ENCODE measurements at places on chromosomes 6 and 20. TPM values are rescaled to one million over a fixed set of nuclear protein-coding genes. Genes with fewer than 3 reads are reported as not detected.

DNA sequence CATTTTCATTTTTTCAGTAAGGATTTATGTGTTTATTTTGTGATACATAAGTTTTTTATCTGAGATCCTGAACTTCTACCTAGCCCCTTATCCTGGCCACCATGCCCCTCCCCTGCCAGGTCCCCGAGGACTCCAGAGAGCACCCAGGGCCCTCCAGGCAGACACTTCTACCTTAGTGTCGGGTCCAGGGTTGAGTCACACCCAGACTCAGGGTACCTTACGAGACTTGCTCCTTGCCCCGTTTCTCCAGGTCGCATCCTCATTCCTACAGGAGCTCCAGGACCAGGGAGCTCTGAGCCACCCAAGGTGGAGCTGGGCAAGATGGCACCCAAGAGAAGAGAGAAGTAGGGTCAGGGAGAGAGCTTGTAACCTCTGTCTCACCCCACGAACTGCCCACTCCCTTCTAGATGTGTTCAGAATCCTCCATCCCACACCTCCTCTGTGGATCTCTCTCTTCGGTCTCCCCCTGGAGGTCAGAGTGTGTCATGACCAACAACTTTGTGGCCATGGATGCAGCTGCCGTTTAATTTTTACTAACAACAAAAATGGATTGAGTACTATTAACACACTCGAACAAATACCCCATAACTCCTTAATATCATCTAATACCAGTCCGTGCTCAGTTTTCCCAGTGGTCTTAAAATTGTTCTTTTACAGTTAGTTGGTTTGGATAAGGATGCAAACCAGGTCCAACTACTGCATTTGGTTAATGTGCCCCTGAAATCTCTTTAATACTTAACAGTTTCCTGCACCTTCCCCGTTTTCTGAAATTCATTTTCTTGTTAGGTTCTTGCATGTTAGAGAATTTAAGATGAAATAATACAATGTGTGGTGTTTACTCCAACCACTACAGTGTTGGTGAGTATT, 130.6 kb upstream of the INSM1 start:
- no peak for DNase-seq

GRCh38 chr6:167957626-167958025, 39.8 kb upstream of the KIF25 start:
- no peak for DNase-seq

DNA sequence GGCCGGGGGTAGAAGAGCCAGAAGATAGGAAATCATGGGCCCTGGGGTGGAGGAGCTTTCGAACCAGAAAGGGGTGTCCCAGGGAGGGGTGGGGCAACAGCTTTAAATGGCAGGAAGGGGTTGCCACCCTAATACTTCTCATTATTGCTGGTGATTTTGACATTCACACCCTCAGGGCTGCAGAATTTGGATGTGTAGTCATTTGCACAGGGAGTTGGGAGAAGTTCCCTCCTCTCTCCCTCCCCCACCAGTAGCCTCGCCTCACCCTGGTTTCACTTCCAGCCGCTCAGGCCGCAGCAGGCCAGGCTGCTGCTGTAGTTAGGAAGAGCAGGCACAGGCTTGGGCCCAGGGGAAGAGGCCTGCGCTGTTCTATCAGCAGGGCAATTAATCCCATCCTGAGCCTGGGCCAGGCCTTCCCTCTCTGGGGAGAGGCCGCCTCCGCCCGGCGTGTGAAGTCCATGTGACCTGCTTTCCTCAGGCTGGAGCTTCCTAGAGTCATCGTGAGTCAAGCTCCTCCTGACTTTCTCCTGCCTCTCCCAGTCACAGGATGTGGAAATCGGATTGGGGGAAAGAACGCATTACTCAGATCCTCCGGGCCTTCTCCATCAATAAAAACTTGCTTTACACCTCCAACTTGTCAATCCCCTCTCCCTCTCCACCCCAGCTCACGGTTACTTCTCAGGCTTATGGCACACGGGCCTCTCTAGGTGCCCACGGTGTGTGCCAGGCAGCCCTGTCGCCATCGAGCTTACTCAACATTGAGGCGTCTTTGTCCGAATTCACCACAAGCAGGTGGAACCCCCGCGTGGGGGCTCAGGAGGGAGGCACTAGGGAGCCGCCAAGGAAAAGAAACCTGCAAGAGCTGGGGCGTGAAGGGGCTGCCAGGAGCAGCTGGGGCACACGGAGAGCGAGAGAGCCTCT, 7.8 kb downstream of the ADTRP start:
- DNase-seq: no peak

DNA sequence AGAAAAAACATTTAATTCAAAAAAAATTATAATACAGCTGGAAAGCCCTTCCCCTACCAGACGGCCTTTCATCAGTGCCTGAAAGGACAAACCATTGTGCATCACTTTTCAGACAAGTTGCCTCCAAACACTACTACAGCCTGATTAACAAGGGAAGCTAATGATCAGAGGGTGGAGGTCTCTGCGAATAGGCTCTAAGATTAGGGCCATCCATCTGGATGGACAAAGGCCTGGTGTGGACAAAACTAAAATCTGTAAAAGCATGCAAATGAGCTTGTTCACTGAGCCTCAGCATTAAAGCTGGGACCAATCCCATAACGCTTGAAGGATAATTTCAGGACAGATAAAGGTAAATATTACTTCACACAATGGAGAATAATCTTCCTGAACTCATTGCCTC, 228.7 kb upstream of the PLN start:
- no peak for DNase-seq

- DNase-seq: no peak
These were observed 119.5 kb downstream of the FOXC1 start for GRCh38 chr6:1729133-1729749.

DNA sequence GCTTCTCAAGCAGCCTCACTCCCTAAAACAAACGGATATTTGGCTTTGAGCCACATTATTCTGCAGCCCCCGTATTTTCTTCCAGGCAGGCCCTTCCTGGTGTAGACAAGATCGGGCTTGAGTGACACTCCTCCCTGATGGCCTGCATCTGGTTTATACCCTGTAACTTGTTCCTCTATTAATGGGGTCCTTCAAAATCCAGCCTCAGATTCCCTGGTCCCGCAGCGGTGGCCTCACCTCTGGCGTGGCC, 375 bp upstream of the TMEM14C start:
- no peak for DNase-seq

DNA sequence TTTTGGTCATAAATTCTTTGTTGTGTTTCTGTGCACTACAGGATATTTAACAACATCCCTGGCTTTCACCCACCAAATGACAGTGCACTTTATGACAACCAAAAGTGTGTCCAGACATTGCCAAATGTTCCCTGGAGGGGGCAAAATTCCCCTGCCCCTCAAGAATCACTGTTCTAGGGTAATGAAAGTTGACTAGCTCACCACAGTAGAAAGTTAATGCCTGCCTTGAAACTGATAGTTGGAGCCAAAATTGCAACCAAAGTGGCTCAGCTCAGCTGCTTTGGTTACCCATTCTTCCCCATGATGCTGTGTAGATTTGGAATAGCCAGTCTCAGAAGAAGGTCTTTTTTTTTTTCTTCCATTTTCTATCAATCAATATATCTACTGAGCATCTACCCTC, 150.6 kb downstream of the RALGAPA2 start:
- DNase-seq: no peak

DNA sequence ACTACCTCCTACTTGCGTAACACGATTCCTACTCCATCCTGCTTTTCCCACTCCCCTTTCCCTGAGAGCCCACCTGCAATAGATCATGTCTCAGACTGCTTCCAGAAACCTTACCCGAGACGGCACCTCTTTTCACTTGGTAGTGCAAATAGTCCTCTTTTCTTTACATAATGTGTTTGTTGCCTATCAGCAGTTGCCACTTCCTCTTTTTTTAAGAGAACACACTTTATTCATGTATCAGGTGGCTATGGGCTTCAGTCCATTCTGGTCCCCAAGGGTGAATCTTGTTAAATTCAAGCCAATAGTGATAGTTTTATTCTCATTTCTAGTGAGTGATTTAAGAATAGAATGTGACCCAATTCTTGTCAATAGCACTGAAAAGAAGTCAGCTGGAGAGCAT, 57.7 kb upstream of the FERMT1 start:
- DNase-seq: no peak

DNA sequence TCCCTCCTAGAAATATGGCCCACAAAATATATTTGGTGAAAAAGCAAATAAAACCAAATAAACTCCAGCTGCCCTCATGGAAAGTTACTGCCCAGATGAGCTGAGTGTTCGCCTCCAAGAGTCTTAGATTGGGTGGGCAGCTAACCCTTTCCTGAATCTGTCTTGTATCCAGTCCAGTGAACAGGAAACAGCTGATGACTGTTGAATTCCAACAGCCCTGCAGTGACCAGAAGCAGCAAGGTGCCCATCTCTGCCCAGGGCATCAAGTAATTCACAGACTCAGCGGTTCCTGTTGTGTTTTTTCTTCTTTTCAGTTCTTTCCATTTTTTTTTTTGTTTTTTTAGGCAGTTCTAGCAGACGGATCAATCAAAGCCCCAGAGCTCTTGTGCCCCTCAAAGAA, 199.2 kb downstream of the UBE3D start:
- DNase-seq: no peak

- no peak for DNase-seq
These were observed 92.8 kb downstream of the GRM4 start for GRCh38 chr6:34052918-34053608.

- no peak for DNase-seq
These were observed 376.4 kb downstream of the HACE1 start for GRCh38 chr6:104483225-104483834.

DNA sequence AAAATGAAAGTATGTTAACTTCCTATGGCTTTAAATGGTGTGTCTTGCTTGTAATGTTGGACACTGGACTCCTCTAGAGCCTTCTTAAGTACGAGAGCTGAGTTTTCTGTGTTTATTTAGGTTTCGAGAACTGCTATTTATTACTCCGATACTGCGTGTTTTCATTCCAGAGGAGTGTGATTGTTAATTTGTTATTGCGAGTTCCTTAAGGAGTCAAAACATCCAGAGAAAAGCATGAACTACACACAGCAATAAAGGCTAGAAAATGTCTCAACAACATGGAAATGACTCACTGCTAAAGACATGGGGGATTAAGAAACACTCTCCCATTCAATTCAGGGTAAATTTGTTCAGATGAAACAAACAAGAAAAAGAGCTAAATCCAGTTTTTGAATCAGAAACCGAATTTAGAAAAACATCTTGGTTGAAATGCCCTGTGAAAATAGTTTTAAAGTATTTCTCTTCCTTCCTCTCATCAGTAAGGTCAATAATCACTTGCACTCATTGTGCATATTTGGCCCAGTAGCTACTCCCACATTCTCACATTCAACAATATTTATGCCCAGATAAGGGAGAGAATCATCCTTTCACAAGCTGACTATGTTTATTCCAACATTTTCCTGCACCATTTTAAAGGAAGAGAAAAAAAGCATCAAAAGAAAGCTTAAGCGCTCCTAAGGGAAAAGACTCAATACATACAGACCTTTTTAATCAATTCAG, 36.0 kb downstream of the ATXN1 start:
- no peak for DNase-seq

GRCh38 chr6:124721331-124721730, 240.9 kb upstream of the RNF217 start:
- no peak for DNase-seq

- DNase-seq: no peak
These were observed at the start of gene HTR1E for GRCh38 chr6:86937219-86938079. HTR1E (plus strand) TSS chr6:86937528; CDS start chr6:87015335, 77,807 bp downstream.

- no peak for DNase-seq
These were observed 31.7 kb upstream of the TPD52L1 start for GRCh38 chr6:125121894-125122293.

DNA sequence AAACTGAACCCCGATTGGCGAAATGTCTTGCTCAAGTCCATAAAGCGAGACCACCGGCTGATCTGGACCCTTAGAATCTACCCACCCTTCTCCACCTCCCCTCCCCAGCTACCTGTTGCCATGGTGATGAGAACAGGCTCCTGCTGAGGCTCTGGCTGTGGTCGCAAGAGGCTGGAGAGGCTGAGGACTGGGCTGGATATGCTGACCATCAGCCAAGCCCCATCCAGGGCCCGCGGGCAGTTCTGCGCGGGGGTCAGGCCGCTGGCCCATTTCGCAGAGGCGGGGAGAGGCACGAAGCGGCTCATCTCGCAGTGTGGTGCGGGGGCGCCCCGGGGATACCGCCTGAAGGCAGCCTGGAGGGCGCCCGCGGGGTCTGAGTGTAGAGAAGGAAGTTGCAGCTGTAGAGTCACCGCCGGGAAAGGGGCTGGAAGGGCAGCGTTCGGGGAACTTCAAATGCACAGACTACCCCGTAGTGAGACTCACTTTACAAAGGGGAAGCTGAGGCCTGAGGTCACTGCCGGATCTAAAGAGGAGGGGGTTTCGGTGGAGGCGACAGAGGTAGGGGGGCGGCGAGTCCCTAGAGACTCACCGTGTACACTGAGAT, 671 bp downstream of the TAPBP start:
- no peak for DNase-seq

- DNase-seq: no peak
These were observed 286.2 kb downstream of the THBS2 start for GRCh38 chr6:168967281-168967925.

- DNase-seq: no peak
These were observed 76.6 kb downstream of the PKHD1 start for GRCh38 chr6:52010806-52011205.

- no peak for DNase-seq
These were observed 19.1 kb upstream of the CD93 start for GRCh38 chr20:23105193-23105592.

- DNase-seq: no peak
These were observed 141.8 kb downstream of the SIM1 start for GRCh38 chr6:100322886-100323285.

GRCh38 chr20:881783-882144, 34.4 kb downstream of the ANGPT4 start:
- no peak for DNase-seq

GRCh38 chr6:144936764-144937163, 651.6 kb downstream of the UTRN start:
- no peak for DNase-seq

DNA sequence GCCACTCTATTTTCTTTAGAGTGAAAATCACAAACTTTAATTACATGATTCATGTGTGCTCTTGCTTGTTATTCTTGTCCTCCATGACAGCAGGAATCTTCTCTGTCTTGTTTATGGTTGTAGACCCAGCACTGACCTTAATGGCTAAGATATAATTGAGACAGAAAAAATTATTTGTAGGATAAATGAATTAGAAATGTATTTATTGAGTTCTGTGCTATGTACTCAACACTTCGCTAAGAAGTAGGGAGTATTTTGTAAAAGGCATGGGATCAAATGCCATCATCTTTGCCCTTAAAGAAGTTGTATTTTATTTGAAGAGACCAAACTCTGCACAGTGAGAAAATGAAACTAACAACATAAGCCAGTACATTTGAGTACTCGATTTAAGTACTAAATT, 71.2 kb downstream of the CBLN4 start:
- DNase-seq: no peak

GRCh38 chr6:21496196-21496595, 97.4 kb upstream of the SOX4 start:
- DNase-seq: no peak

The SLC17A1 gene
- total RNA-seq: 0.16 TPM

The SAMD10 gene
- total RNA-seq: 24.2 TPM

The RUNX2 gene
- 31.8 TPM for total RNA-seq

The CLPSL2 gene
- not detected for total RNA-seq

The CDSN gene
- not detected for total RNA-seq

The CALHM5 gene
- total RNA-seq: not detected

Data from T-cell (primary cell).